ENCODE measurements at places on chromosomes 11 and 22. TPM values are rescaled to one million over a fixed set of nuclear protein-coding genes. Genes with fewer than 3 reads are reported as not detected.

GRCh38 chr11:12893787-12894672, 115.1 kb upstream of the RASSF10 start:
- peak; percentile 74 for DNase-seq

GRCh38 chr11:115670538-115671205, 166.5 kb upstream of the CADM1 start:
- DNase-seq = no peak

DNA sequence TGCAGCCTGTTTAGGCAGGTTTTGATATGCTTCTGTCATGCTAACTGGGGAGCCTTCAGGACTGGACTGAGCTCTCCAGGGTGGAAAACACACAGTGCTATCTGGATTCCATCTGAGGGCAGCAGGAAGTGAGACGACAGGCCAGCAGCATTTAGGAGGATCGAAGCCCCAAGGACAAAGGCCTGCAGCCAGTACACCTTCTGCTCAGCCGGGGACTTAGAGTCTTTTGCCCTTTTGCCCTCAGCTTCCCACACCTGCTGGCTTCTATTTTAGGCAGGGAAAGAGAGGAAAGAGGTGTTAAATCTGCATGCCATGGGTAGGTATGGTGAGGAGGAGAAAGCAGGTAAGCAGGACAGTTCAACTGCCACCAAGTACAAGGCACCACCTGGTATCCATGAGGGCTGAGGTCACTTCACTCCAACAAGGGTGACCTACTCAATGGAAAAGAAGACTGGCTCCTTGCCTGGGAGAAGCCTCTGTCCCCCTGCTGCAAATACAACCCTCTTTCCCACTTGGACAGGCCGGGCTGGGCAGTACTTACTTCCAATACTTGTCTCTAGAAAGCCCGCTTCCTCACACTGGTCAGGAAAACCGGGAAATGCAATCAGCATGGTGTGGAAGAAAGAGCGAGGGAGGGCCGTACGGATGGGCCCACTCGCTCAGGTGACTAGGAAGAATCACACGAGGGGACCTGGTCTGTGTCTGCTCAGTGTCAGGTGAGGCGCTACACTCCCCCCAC, 12.3 kb downstream of the LARGE2 start:
- no peak for DNase-seq

DNA sequence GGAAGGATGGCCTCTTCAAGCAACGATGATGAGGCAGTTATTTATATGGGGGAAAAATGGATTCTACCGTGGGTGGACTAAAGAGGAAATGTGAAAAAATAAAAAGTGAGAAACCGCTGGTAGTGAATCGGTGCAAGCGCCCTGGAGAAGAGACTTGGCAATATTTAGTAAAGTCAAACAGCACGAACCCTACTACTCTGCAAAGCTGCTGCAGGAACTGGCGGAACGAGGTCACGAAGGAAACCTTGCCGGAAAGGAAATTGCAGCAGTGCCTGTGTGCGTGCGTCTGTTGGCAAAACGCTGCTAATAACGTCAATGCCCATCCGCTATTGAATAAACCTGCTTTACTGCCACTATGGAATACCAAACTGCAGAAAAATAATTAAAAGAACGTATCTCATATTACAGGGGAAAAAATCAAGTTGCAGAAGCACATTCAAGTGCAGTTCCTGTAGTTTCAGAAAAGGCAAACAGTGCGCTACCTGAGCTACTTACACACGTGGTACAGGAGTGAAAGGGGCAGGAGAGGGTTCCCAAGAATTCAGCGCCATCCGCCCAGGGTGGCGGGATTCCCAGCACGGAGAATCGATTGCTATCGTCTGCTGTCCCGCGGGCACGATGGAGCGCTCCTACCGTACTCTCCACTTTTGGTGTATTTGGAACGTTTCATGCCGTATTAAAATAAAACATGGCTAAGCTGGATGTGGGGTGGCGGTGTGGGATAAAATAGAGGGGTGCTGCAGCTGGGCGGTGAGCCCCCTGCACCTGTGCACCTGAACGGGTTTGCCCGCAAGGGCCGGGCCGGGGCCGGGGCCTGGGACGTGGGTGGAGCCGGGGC, 585 bp upstream of the NADSYN1 start:
- peak; percentile 31 for DNase-seq

DNA sequence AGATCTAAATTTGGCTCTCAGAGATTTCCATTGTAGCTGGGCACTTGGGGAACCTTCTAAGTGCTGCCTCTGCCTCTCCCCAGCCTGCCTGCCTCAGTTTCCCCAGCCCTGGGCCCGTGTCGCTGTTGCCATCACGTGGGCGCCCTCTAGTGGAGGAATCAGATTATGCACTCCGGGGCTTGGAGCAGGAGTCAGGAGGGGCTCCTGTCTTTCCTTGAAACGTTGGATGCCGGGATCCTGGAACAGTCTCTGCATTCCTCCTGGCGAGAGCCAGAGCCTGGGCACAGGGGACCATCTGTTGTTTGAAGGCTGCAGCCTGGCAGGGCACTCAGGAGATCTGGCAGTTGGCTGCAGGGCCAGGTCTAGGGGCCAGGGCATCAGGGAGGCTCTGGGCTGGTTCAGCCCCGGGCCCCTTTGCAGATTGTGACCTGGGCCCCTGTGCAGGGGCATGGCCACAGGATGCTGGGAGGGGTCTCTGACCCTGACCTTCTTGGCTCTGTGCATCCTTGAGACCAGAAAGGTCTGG, 71.6 kb downstream of the LRP5 start:
- peak; percentile 83 for DNase-seq

- no peak for DNase-seq
Observed at GRCh38 chr22:25363474-25363873, 144.0 kb downstream of the CRYBB2 start.

- DNase-seq = no peak
Observed at GRCh38 chr11:126588630-126589491, 233.4 kb downstream of the ST3GAL4 start.

GRCh38 chr11:71930556-71931244, 1.9 kb downstream of the RNF121 start:
- DNase-seq = no peak

DNA sequence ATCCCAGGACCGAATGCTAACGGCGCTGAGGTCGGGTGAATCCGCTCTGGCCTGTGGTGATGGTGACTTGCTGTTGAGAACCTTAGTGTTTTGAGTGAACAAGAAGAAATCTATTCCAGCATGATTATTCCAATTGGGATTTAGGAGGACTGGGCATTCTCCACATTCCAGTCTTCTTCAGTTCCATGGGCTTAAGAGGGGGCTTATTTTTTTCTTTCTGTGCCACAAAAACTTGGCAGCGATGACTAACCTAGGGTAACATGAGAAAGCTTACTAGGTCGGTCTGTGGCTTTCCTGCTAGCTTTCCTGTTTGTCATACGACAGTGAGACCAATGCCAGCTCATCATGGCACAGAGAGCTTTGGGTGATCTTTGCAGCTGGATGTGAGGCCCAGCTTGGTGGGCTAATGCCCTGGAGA, 62.9 kb upstream of the ATXN10 start:
- DNase-seq = no peak

DNA sequence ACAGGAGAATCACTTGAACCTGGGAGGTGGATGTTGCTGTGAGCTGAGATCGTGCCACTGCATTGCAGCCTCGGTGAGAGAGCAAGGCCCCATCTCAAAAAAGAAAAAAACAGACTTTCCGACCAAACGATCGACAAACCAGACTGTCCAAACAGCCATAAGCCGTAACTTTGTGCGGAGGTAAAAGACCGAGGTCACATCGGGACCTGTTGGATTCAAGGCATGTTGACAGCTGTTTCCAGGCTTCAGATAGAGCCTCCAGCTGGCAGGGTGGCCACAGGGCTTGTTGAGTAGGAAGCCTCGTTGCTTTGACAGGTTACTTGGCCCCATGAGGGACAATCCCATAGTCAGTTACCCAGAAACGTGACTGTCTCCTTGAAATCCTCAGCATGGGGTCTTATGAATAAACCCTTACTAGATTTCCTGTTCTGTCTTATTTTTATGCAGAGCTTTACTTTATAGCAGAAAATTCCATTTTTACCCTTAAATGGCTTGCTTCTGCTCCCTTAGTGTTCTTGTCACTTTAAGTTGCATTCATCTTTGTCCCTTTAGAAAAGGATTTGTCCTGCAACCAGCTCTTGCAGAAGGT, 22.3 kb downstream of the PPARA start:
- no peak for DNase-seq

GRCh38 chr22:40199223-40199622, 21.5 kb downstream of the TNRC6B start:
- no peak for DNase-seq

The MPEG1 gene
- total RNA-seq = not detected

The STX3 gene
- 56.9 TPM for total RNA-seq

The LARGE2 gene
- 33.9 TPM for total RNA-seq

Data from Calu3 (cell line).